Fibroblast of skin of left quadriceps (primary cell): ENCODE measurements at places on chromosomes 3 and 15.

- DNase-seq: no peak
These were observed 33.9 kb downstream of the RPN1 start for GRCh38 chr3:128616516-128617269.

DNA sequence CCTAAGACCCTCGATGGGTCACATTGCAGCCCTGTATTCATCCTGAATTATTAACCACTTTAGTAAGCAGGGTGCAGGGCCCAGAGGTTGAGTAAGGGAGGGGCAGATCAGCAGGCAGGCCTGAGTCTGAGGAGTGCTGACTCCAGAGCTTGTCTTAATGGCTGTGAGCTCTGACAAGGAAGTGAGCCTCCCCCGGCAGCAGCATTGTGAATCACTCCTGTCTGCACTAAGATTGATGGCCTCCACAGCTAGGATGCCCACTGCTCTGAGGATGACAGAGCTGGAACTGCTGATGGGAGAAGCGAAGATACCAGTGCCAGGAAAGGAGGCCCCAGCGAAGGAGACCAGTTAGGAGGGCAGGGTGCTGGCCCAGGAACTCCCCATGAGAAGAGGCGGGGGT lies 46.5 kb upstream of the CCDC174 start:
- DNase-seq: no peak

DNA sequence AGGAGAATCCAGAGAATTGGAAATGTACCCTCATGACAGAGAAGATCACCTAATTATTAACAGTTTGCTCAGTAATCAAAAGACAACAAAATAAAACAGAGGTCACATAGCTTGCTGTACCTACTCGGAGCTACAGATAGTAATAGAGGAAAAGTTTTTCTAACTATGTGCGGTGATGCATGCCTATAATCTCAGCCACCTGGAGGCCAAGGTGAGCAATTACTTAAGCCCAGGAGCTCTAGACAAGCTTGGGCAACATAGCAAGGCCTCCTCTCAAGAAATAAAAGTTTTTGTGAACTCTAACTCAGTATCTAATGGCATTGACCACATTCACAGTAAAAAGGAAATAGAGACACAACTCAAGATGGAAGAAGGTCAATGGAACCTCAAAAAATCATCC lies 243.6 kb downstream of the ATP8B4 start:
- DNase-seq: no peak

DNA sequence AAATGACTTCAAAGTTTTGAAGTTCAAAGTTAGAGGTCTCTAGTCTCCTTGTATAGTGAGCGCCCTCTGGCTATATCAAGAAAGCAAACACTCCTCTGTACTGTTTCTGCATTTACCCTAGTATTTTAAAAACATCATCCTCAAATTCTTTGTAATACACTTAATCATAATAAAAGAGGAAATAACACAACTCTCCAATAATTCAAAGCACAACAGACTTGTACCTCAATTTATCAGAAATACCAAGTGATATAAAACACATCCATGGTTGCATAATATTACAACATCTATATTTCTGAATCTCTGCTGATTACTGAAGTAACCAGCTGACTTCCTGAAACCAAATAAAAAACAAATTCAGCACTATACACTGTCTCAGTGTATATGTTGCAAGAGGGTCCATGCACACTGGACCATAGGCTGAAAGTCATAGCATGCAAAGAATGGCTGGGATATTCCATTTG lies 12.5 kb downstream of the PLOD2 start:
- no peak for DNase-seq

DNA sequence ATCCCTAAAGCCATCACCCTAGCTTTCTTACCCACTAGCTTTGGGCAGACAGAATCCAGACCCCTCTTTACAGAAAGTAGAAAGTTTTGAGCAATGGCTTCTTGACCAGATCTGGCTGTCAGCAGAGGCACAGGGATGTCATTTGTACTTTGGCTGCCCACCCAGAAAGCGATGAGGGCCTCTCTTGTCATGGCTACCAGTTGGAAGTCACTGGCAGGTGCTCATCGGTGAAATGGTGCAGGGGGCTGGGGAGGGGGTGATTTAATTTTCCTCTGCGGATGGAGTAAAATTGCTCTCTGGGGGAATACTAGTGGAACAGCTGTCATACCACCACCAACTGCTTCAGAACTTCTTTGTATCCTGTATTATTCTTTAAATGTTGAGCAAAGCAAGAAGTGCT lies 393.7 kb downstream of the LSAMP start:
- no peak for DNase-seq
